ENCODE measurements at places on chromosomes 16 and 17.

DNA sequence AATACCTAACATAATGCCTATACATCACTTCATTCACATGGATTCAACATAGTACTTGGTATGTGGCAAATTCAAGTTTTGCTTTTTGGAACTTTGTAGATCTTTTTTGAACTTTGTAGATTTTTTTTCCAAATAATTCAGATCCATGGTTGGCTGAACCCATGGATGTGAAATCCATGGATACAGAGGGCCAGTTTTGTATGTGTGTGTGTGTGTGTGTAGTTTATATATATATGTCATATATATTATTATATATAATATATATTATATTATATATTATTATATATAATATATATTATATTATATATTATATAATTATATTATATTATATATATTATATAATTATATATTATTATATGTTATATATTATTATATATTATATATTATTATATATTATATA, 28.4 kb downstream of the CLUAP1 start:
- no peak for DNase-seq

- no peak for DNase-seq
Measured at GRCh38 chr17:77076124-77076830, 64.5 kb upstream of the SEC14L1 start.

- DNase-seq = no peak
Measured at GRCh38 chr17:59893676-59894100, 767 bp downstream of the RPS6KB1 start.

DNA sequence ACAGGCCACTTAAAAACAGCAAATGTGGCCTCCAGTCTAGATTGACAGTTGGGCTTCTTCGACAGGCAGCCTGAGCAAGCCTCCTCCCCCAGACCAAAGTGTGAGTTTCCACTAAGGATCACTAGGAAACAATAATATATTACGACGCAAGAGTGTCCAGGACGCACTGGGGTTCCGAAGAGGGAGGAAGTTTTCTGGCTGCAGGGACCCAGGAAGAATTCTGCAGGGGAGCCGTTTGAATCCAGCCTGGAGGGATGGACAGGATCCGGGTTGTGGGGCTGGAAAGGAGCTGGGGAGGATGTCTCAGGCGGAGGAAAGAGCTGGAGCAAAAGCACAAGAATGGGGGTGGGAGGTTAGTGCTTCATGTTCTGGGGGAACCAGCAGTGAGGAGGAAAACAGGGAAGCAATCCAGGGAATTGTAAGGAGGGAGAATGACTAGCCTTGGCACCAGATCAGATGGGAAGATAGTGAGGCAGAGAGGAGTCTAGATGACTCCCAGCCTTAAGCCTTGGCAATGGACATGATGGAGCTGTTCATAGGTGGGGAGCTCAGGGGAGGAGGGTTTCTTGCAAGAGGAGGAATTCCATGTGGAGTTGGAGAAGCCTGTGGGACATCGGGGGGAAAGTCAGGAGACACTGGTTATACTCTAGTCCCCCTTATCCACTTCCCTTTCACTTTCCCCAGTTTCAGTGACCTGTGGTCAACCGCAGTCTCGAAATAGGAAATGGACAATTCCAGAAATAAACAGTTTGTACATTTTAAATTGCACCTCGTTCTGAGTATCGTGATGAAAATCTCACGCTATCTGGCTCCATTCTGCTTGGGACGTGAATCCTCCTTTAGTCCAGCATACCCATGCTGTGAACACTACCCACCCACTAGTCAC, 26.6 kb downstream of the NGFR start:
- no peak for DNase-seq

DNA sequence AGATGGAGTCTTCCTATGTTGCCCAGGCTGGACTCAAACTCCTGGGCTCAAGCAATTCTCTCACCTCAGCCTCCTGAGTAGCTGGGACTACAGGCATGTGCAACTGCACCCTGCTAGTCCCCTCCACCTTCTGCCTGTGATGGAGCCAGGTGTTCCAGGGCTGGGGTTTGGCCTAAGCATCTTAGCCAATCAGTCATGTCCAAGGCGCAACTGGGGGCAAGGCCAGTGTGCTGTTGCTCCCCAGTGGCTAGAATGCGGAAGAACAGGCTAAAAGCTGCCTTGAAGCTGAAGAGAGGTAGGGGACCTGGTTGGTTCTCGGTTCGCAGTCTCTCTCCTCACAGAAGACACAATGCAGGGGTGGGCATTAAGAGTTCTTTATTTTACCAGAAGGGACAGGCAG, 18.6 kb downstream of the FLOT2 start:
- no peak for DNase-seq

- no peak for DNase-seq
Measured at GRCh38 chr17:60524463-60525327, 1.3 kb downstream of the APPBP2 start.

DNA sequence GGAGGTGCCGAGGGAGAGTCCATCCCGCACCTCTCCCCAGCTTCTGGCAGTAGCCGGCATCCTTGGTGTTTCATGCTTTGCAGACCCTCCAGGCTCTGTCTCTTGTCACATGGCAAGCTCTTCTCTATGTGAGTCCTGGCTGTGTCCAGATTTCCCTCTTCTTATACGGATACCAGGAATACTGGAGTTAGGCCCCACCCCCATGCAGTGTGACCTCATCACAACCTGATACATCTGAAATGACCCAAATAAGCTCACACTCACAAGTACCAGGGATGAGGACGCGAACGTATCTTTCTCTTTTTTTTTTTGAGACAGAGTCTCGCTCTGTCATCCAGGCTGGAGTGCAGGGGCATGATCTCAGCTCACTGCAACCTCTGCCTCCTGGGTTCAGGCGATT, 23.3 kb downstream of the TRAP1 start:
- DNase-seq = no peak

GRCh38 chr17:81387100-81388090, 7.9 kb upstream of the BAHCC1 start:
- no peak for DNase-seq

DNA sequence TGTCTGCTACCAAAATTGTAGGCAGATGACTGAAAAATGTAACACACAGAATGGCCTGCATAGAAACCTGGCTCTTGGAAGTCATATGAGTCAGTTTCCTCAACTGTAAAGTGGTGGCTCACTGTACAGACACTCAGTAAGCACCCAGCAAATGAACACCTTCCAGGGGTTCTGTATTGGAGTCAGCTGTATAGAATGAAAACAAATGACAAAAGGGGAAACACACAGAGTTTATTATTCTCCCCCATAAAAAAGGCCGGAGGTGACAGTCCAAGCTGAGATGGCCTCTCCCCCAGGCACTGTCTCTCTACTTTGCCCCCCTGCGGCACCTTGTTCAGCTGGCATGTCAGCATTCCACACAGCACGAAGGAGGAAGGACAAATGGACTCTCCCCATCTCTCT, 6.2 kb upstream of the MEOX1 start:
- no peak for DNase-seq

GRCh38 chr17:7703584-7704479, 1.2 kb upstream of the EFNB3 start:
- DNase-seq = no peak

GRCh38 chr17:67655478-67656148, 62.1 kb upstream of the NOL11 start:
- DNase-seq = no peak

- no peak for DNase-seq
Measured at GRCh38 chr17:28744104-28744971, 527 bp downstream of the TRAF4 start.

DNA sequence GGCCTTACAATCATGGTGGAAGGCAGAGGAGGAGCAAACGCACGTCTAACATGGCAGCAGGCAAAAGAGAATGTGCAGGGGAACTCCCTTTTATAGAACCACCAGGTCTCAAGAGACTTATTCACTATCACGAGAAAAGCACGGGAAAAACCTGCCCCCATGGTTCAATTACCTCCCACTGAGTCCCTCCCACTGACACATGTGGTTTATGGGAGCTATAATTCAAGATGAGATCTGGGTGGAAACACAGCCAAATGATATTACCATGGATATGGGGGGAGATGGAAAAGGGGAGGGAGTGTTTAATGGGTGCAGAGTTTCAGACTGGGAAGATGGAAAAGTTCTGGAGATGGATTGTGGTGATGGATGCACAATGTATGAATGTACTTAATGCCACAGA, 23.0 kb downstream of the TEKT5 start:
- no peak for DNase-seq

DNA sequence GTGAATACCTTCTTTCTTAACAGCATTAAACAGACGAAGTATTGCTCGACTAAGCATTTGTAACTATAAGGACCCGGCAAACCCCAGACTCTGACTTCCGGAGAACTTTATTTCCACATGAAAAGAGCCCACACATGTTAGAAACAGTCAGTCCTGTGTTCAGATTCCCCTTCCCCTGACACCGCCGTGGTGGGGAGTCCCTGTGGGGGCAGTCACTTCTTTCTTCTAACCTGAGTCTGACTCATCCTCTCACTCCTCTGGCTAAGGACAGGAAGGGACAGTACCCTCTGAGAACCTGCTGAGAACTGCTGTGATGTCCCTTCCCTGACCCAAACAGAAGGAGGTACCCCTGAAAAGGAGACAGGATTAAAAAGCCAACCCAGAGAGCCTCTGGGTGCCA, 165.1 kb downstream of the XYLT1 start:
- DNase-seq = no peak

DNA sequence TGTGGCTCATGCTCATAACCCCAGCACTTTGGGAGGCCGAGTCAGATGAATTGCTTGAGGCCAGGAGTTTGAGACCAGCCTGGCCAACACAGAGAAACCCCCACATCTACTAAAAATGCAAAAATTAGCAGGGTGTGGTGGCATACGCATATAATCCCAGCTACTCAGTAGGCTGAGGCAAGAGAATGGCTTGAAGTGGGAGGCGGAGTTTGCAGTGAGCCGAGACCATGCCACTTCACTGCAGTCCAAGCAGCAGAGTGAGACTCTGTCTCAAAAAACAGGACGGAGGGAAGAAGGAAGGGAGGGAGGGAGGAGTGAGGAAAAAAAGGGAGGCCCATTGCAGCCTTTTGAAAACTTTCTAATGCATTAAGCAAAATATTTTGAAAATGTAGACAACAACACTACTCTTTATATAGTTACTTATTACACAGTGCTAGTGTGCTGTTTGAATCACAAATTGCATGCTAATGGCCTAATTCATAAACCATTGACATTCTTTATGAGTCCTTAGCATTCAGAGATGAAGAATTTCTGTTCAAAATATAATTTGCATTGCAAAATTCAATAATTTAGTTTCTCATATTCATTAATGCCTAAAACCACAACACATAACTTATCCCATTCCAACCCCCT, 59.4 kb downstream of the TMEM114 start:
- no peak for DNase-seq

DNA sequence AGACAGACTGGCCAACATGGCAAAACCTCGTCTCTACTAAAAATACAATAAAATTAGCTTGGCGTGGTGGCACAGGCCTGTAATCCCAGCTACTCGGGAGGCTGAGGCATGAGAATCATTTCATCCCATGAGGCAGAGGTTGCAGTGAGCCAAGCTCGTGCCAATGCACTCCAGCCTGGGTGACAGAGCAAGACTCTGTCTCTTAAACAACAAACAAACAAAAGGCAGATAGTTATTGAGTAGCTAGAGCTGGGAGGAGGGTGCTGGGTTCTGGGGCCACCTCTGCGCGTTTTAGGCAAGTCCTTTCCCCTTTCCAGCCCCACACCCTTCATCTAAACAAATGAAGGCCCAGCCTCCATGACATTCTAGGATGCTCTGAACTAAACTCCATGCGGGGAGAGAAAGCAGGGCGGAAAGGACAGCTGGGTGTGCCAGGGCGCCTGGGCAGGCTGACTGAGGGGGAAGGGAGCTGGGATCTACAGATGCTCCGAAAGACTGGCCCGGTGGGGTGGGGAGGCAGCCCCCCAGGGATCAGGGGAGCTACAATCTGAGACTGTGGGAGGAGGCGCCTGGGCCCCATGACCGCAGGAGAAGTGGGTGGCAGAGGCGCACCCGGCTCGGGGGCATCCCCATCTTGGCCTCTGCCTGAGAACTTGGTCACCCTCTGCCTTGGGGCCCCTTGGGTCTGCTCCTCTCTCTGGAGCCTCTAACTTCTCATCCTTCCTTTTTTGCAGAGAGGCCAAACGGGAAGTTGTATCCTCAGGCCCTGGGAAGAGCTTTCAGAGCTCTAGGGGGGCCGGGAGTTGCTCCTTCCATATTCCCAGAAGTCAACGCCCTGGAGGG, 910 bp downstream of the ITGAL start:
- DNase-seq = no peak

DNA sequence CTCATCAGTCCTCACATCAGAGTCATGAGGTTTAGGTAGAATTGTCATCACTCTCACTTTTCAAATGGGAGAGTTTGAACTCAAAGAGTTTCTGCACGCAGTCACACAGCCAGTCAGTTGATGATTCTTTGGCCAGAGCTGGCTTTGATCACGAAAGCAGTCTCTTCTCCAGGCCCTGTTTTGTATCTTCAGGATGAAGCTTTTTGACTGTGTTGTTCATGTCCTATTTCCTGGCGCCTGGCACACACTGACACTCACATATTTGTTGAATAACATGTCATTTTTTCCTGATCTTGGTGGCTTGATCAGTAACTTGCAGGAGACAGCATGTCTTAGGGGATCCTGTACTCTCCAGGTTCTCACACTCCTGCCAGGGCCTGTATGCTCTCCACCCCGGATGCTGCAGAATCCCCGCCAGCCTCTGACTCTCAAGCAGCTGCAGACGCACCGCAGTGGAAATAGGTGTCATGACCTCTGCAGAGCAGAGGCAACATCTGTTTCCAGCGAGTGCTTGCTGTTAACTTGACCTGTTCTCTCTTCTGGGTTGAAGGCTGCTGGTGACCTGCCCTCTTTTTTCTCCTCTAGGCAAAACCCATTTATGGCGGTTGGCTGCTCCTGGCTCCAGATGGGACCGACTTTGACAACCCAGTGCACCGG, 33.0 kb downstream of the MPRIP start:
- DNase-seq = no peak

DNA sequence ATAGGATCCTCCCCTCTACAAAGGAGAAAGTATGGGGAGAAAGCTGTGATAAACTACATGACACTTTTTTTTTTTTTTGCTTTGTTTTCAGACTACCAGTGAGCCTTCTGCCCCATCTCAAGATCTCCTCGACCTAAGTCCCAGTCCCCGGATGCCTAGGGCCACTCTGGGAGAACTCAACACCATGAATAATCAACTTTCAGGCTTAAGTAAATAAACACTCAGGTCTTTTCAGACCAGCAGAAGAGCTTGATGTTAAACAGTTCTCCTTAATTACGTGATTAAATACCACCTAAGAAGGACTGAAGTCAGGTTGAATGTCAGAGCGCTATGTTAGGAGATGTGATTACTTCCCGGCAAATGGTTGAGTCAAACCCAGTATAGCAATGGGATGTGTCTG, 31.4 kb downstream of the COX11 start:
- no peak for DNase-seq

- DNase-seq = no peak
Measured at GRCh38 chr16:1062895-1063294, 9.7 kb upstream of the SSTR5 start.

- DNase-seq = no peak
Measured at GRCh38 chr17:17721140-17721668, 39.9 kb downstream of the RAI1 start.

GRCh38 chr16:87723226-87723623, 42.6 kb downstream of the KLHDC4 start:
- no peak for DNase-seq

GRCh38 chr17:39238311-39238972, 12.7 kb upstream of the STAC2 start:
- DNase-seq = no peak

GRCh38 chr16:70553645-70554044, 30.0 kb downstream of the SF3B3 start:
- no peak for DNase-seq

- DNase-seq = no peak
Measured at GRCh38 chr16:84808826-84809225, 11.0 kb upstream of the CRISPLD2 start.

All from cortex of kidney (tissue), 1 donor.